ENCODE measurements at places on chromosomes 12 and 14. TPM values are rescaled to one million over a fixed set of nuclear protein-coding genes. Genes with fewer than 3 reads are reported as not detected.

- no peak for DNase-seq
Observed at GRCh38 chr12:1504304-1504894, 90.0 kb downstream of the FBXL14 start.

DNA sequence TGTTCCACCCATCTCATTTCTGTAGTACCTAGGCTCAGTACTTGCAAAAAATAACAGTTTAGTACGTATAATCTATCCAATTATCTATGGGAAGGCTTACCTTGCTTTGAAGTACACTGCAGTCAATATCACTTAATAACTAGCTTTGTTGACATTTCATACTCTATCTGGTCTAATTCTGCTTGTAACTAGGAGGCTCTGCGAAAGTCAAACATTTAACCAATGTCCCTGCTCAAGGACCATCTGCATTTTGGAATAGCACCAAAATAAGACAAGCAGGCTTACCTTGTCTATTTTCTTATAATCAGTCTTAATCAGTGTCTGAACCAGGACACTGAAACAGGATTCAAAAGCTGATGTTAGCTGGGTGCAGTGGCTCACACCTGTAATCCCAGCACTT lies 39.9 kb downstream of the SLC25A47 start:
- no peak for DNase-seq

DNA sequence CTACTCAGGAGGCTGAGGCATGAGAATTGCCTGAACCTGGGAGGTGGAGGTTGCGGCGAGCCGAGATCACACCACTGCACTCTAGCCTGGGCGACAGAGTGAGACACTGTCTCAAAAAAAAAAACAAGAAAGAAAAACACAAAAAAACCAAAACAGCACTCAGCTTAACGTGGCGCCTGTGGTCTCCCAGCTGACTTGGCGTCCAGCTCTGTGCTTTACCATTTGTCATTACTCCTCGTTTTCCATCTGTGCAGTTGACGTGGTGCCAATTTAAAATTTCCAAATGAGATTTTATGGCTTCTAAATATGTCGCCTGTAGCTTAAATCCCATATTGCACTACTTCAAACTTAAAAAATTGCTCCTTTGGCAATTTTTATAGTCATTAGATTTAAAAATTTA lies 2.0 kb downstream of the MGP start:
- no peak for DNase-seq

DNA sequence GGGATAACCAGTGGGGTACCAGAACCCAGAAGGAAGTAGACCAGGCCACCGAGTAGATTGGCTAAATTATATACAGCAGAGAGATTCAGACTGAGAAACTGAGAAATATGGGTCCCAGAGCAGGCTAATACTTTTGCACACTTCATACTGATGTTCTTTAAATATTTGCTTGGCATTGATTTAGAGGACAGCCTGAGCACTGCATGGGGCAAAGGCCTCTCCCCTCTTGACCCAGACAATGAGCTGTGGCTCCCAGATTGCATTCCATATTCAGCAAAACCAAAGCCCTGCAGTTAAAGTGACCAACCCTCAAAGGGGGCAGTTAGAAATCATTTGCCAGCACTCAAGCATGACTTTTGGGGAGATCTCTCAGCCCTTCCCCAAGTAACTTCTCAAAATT lies 279.2 kb downstream of the SUDS3 start:
- no peak for DNase-seq

DNA sequence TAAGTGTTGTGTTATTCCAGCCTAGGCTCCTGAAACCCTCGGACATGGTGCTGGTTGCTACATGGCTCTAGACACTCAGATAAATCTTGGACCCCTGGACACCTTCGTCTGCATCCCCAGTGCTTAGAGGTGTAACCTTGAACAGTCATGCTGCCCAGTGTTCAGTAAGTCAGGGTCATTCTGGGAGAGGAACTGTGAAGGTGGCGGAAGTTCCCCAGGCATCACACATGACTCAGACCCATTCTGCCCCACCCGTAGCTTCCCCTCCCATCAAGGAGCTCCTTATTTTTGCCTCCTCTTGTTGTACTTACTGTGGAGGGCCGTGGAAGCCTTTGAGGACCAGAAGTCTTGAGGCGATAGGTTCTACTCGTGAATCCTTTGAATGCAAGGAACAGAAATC lies 18.1 kb upstream of the SSPN start:
- no peak for DNase-seq

DNA sequence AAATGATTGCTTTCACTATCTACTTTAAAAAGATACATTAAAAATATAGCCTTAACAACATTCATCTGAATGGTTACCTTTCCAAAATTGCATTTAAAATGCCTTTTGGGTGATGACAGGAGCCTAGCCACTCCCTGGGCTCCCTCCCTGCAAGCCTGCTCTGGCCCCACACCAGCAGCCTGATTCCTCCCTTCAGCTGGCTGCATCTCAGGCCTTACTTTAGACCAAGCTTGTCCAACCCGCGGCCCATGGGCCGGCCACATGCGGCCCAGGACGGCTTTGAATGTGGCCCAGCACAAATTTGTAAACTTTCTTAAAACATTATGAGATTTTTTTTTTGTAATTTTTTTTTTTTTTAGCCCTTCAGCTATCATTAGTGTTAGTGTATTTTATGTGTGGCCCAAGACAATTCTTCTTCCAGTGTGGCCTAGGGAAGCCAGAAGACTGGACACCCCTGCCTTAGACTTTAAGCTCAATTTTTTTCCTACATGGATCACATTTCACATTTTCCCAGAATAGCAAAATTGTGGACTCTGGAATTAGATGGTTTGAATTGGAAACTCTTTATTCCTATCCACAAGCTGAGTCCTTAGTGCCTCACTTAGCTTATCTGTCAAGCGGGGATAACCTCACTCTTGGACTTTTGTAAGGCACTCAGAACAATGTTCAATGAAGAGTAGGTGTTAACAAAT lies 124.4 kb downstream of the MYRFL start:
- no peak for DNase-seq

GRCh38 chr12:12823811-12824210 lies 10.7 kb downstream of the DDX47 start:
- DNase-seq, result no peak

The CEP83 gene
- 33.2 TPM for polyA plus RNA-seq
